CD4-positive, alpha-beta T cell treated with Interleukin-1 beta for 1 hour (primary cell): ENCODE measurements at places on chromosomes 11 and 22.
A peak's percentile ranks its signal among the peaks of the same experiment; 100 is the strongest.

GRCh38 chr11:102293873-102294601, 23.2 kb upstream of the BIRC3 start:
- peak; percentile 80 for DNase-seq

GRCh38 chr11:111309215-111309915, 11.0 kb downstream of the POU2AF3 start:
- DNase-seq = no peak

DNA sequence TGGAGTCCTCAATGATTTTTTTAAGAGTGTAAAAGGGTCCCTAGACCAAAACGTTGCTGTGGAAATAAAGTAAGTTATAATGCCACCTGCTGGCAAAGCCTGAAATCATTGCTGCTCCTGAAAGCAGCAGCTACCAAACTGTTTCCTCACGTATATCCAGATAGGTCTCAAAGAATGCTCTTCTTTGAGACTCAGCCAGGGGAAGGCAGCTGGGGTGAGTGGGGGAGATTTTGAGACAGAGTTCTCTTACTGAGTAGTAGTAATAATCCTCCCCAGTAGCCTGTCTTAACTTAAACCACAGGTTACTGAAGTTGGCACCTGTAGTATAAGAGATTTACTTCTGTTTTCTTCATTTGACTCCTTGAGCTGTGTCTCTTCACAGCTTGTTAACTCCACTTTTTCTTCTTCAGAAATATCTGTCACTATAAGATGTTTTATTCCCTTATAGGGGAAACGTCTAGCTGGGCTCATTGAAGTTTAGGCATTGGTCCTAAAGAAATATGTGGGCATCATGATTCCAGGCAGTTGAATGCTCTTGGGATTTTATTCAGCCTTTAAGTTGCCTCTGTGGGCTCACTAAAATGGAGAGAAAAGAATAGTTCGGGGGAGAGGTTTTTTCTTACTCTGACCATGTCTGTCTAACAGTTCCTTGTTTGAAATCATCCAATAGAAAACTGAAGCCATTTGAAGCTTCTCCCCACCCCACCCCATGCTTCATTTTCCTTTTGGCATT, 77.9 kb downstream of the BTBD10 start:
- DNase-seq = no peak

DNA sequence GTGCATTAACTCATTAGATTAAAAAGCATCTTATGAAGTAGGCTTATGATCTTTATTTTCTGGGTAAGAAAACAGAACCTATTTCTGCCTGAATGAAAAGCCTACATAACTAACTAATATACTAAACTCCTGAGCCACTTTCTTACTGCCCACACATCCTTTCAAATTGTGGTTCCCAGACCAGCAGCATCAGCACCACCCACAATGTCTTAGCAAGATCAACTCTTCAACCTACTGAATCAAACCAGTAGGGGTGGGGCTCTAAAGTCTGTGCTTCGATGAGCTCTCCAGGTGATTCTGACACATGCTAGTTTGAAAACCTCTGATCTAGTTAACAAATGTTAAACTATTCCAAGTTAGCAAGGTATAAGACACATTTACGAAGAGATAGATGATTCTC, 462.4 kb downstream of the DLG2 start:
- no peak for DNase-seq

DNA sequence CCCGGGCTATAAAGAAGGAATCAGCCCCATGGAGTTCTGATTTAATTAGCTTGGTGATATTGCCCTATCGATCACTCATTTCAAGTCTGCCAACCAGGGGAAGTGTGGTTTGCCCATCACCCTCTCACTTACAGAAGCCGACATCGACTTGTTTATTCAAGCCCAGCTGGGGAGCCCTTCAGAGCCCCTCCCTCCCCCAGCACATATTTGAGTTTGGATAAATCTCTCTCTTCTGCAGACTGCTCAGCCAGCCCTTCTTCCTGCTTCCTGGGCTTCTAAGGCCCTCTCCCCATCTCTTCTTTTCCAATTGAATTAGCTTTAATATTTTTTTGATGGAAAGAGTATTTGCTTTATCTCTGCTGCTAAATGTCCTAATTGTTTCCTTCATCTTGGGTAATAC, 299.0 kb downstream of the MIAT start:
- DNase-seq = no peak

DNA sequence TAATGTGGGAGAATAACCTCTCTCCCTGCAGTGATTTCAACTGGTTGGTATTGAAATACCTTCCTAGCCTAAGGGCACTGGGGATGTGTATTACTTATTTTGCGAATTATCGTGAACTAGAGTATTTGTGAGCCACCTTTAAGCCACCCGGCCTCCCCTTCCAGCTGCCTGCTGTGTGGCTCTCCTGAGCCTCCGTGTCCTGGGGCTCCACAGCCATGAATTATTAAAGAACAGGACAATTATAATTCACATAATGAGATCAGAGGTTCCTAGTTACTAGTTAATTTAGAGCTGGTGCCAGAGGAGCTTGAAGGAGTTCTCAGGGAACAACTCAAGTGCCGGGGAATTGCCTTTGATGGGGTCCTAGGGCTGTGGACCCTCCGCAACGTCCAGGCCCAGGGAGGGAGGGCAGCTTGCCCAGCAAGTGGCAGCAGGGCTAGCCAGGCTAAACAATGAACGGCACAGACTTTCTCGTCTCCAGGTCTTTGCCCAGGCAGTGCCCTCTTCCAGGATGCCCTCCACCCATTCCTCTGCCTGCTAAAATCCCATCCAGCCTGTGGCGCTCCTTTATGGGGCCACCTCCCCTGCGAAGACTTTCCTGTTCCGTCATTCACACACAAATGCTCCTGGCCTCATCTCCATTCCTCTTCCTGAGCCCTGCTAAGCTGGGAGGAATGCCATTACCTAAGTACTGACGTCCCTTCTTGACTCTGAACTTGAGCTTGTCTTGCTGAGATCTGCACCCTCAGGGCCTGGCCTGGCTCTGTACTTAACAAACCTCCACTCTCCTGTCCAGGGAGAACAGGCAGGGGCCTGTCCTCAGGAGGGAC, 91.5 kb downstream of the RTL6 start:
- no peak for DNase-seq

DNA sequence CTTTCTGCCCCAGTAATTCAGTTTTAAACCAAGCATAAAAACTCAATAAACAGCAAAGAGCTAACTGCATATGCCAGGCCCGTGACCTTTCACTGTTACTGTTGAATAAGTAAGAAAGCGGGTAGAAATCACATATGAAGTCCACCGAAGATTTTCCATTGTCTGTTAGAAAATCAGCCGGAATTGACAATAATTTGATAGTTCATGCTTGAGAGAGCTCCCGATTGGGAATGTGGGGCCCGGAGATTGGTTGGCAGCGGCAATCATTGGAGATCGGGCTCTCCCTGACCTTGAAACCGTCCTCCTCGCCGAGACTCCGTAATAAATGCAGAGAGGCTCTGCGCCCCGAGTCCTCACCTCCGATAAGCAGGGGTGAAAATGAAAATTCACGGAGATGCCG, 709.6 kb downstream of the BRD1 start:
- no peak for DNase-seq

GRCh38 chr22:43995798-43996169, 28.3 kb upstream of the PARVB start:
- no peak for DNase-seq
